ENCODE measurements at places on chromosomes 6 and 20.

GRCh38 chr6:51571168-51571567 lies 516.2 kb downstream of the PKHD1 start:
- no peak for DNase-seq

DNA sequence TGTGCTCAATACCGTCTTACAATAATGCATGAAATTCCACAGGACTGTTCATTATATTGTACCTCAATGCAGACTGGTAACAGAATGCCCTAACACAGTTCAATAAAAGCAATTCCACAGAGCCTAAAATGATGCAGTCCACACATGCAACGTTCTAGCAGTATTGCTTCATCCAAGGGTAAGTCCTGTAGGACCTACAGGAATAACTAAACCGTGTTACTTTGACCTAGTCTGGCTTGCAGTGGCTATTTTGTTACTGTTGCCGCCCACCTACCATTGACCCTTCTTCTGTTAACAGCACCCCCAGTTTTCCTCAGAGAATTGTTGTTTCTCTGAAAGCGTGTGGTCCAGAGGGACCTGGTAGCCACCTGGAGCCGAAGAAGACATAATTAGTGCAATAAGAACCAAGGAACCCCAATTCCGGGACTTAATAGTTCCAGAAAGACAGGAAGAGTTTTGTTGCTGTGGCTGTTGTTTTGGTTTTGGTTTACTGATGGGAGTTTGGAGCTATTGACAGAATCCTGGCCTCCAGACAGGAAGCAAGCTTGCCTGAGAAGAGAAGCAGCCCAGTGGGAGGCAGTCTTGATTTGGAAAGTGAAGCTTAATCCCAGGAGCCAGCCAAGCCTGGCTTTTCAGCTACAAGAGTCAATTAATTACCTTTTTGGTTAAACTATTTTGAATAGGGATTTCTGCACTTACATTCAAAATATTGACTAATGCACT lies 91.3 kb downstream of the FRK start:
- DNase-seq = peak; percentile 10

DNA sequence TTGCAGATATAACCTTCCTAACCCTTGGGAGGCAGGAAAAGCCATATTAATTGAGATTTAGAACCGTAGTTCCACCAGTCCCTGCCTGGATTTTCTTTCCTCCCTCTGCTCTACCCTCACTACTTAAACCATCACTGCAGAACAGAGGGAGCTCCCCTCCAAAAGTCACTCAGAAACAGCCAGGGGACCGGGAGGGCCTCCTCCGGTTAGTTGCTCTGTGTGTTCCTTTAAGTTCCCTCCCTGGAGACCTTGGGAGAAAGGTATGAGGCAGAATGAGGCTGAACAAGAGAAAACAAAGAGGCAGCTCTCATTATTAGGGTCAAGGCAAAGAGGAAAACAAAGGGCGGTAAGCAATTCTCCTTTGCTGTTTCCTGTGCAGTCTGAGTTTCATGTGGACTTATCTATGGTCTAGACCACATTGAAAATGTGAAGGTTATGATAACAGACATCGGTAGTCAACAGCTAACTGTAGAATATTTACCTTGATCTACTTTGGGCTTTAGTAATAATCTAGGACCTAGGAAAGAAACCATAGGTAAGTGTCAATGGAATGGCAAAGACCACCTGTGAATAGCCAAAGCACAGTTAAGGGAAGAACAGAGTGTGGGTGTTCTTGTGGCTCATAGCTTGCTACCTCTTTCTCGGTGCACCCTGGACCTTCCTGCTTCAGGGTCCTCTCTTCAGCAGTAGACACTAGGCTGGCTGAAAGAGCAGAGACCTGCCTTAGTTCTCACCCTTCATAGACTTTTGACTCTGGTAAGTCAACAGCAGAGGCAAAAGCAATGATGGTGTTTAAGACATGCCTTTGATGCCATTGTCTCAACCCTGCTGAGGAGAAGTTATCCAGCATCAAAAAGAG lies 250.9 kb upstream of the CITED2 start:
- DNase-seq = no peak

- no peak for DNase-seq
Observed at GRCh38 chr6:129015721-129016120, 132.8 kb downstream of the LAMA2 start.

DNA sequence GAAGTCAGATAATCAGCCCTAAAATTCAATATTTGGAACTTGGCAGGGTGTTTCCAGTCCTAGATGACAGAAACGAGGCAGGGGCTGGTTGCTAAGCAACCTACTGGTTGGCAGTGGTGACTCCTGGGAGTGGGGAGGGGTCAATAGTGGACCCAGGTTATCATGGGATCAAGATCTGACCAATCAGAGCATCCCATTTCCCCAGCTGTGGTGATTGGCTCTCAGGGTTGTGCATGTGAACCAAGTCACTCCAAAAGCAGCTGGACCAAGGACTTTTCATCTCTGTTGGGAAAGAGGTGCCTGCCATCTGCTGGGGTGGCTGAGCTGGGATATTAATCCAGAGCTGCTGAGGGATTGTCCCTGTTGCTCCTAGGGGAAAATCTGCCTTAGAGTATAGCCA lies 253.4 kb downstream of the PREX1 start:
- peak; percentile 33 for DNase-seq

DNA sequence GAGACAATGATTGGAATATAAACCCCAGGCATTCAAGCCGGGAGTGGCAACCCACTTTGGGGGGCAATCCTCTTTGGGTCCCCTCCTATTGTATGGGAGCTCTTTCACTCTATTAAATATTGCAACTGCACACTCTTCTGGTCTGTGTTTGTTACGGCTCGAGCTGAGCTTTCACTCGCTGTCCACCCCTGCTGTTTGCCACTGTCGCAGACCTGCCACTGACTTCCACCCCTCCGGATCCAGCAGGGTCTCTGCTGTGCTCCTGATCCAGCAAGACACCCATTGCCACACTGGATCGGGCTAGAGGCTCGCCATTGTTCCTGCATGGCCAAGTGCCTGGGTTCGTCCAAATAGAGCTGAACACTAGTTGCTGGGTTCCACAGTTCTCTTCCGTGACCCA lies 222.8 kb upstream of the MANEA start:
- no peak for DNase-seq

GRCh38 chr6:135372758-135373157 lies 124.8 kb downstream of the AHI1 start:
- DNase-seq = no peak

- DNase-seq = no peak
Observed at GRCh38 chr6:19083801-19084200, 696.7 kb downstream of the RNF144B start.

GRCh38 chr6:112470950-112471349 lies 123.8 kb downstream of the RFPL4B start:
- DNase-seq = no peak

DNA sequence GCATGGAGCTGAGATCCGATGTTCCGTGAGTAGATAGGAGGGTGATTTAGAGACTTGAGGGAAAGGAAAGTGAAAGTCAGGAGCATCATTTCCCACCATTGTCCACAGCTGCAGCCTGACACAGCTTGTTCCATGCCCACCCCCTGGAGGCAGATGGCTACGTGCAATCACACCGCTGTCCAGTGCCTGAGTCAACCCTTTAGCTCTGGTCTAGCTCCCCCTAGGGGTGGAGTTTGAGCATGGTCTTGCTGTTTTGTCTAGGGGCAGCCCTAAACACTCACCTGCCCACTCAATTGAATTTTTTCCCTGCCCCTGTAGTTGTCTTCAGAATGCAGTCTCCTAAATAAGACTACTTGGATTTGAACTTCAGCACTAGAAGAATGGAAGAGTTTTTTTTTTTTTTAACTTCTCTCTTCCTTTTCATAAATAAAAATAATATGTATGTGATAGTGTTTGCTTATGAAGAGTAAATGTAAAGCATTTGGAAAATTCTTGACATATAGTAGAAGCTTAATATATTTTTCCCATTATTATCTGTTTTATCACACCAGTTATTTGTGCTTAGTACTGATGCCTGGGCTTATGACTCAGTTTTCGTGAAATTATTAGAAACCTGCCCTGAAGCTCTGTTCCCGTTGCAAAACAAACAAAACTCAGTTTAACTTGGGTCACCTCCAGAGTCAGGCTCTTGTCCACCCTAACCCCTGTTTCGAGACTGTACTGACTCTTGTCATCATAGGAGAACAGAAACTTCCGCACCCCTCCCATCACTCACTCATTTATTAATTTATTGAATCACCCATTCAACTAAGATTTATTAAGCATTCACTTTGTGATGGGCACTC lies 814.8 kb downstream of the MAFB start:
- peak; percentile 99 for DNase-seq

GRCh38 chr6:163496205-163496604 lies 81.7 kb downstream of the QKI start:
- DNase-seq = no peak

- no peak for DNase-seq
Observed at GRCh38 chr20:10720565-10720964, 46.8 kb upstream of the JAG1 start.

DNA sequence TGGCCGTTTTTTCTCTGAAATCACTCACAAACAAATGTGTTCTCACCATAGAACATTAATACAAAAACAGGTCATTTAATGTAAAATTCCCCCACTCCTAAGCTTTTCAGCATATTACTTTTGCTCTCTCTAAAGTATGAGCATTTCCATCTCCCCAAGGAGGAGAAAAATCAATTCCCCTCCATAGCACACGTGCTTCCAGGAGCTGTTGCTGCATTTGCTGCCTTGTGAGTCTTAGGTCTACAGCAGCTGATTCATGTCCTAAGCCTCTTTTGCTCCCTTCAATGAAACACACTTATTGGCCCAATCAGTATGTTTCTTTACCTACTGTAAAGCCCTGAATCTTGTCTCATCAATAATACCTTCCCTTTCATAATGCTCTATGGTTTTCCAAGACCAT lies 6.4 kb upstream of the COL9A1 start:
- DNase-seq = no peak

DNA sequence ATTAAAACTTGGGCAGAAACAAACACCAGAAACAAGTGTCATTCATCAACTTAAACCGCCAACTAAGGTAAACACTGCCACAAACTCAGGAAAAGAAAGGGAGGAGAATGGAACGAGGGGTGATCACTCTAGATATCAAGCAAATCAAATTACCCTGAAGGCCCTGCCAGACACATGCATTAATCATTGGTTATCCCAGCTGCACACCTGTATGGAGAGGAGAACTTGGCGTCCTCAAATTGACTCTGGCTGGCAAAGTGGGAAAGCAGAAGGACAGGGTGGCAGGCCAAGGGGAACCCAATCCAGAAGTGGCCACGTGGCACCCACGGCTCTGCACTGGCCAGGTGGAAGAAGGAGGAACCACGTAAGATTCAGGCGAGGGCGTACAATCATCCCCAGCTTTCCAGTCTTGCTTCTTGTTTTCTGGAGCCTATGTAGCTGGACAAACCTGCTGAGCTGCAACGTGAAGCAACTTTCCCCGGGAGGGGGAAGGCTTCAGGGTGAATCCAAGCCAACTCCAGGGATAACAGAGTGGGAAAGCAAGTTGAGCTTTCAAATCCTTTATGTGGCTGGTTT lies 156.2 kb upstream of the JARID2 start:
- no peak for DNase-seq

DNA sequence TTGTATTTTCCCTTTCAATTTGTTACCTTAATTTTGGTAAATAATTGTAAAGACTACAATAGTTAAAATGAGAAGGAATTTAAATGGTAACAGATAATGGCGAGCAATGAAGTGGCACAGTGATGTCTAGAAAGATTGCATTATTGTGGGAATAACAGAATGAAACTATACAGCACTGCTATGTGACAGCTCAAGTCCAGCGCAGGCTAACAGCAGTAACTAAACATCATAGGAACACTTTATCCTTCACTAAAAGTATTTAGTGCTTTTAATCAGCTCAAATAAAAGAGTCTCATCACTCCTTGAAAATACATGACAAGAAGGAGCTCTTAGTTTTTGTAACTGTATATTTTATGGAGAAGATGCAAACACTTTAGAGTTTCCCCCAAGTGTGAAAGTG lies 190.8 kb downstream of the TENT5A start:
- DNase-seq = no peak

GRCh38 chr6:155943635-155944034 lies 488.0 kb upstream of the NOX3 start:
- DNase-seq = peak; percentile 3

GRCh38 chr6:22926790-22927354 lies 357.5 kb downstream of the HDGFL1 start:
- no peak for DNase-seq

DNA sequence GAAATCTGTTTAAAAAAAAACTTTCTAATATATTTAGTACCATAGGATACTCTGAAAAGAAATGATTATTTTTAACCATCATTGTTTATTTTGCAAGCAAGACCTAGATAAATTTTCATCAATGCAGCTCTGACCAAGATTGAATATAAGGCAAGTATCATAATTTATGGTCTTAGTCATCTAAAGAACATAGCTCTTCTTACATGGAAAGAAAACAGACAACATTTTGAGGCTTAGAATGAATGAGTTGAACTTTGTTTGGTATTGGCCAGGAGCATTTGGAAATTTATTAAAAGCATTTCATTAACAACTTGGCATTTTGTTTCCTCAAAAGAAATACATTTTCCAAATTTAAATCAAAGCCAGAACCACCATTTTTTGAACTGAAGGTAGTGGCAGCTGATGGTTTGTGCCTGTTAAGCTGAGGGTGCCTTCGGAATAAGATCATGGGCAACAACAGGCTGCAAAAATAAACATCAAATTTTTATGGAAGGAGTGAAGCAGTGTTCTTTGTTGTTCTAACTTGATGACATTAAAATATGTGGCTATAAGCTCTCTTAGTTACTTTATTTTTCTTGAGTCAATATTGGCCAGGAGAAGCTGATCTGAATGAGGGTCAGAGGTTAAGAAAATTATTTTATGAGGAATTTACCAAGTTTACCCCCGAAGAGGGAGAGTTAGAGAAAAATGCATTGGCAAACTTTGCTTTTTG lies 6.7 kb upstream of the ATXN1 start:
- DNase-seq = no peak

DNA sequence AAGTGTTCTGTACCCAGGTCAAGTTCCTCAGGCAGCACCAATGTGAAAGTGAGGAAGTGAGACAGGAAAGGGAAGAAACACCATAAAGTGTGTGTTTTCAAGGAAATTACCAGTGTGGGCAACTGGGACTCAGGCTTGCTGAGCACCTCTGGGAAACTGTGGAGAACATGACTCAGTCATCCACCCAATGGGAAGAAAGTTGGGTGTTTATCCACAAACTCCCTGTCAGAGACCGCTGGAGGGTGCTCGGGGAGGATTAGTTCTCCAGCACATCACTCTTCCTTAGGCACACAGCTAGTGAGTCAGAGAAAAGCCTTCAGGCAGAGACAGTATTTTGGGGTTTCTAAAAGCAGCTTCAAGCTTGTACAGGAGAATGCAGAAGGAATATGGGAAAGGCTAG lies 93.6 kb downstream of the PCSK2 start:
- peak; percentile 7 for DNase-seq

DNA sequence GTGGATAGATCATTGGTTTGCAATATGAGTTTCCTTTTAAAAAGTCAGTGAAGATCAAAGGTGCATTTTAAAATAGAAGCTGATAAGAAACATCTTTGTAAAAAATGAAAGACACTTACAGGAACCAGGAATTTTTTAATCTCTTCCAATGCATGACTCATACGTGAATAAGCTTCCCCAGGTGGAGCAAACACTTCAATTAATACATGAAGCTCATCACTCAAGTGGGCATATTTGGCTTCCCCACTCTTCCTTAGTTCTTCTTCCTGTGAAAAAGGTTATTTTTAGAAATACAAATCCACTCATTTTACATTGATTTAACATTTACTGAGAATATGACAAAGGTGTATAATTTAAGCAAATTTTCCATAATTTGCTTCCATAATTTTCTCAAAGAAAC lies 308.1 kb downstream of the KHDRBS2 start:
- no peak for DNase-seq

Measured in RPMI7951 (cell line).